Calu3 (cell line): ENCODE measurements at places on chromosomes 4 and X. TPM values are rescaled to one million over a fixed set of nuclear protein-coding genes. Genes with fewer than 3 reads are reported as not detected.

DNA sequence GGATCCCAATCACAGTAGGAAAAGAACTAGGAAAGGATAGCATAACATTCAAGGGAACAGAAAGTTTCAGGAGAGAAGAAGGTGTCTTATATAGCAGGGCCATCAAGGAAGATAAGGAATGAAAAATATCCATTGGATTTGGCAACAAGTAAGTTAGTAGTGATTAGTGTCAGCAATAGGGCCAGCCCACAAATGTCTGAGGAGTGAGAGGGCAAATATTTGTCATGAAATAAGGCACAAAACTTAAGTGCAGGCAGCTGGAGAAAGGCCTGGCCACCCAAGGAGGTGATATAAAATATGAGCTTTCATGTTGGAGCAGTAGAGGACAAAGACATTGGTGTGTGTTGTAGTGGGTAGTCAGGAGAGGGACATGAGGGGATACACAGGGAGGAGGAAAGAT is 132.1 kb downstream of the COL4A6 start:
- DNase-seq, result no peak

DNA sequence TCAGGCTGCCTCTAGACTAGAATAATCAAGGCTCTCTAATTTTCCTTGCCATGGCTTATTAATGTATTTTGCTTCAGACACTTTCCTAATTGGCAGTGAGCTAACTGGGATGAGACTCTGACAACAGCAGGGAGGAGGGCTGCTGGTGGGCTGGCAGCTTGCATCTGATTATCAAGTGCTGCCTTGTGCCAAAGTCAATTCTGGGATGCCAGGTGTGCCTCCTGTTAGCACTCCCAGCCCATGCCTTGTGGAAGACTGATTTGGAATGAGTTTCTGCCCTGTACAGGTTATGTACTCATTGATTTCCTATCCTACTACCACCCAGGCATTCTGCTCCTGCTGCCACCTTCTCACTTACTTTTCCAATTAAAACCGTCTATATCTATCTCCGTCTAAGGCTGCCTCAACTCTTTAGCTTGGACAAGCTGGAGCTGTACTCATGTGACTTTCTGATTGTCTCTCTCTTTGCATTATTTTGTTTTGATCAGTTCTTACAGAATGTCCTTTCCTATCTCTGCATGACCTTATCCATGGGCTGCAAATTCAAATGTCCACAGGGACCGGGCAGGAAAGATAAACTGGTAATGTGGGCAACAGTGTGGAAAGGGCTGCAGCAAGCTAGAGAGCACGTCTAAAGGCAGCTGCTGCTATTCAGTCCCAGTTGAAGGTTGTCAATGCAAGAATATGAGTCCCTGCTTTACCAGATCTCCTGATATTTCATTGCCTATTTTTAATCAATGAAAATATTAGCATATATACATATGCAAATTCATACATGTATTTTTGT is 112.6 kb downstream of the GABRA2 start:
- no peak for DNase-seq

FGF5 gene
- 0.50 and 0.81 TPM in 2 replicates for total RNA-seq

- DNase-seq, result no peak
Observed at GRCh38 chrX:149312097-149312496, 193.0 kb downstream of the IDS start.
